ENCODE measurements at places on chromosomes 3 and 15. TPM values are rescaled to one million over a fixed set of nuclear protein-coding genes. Genes with fewer than 3 reads are reported as not detected.

DNA sequence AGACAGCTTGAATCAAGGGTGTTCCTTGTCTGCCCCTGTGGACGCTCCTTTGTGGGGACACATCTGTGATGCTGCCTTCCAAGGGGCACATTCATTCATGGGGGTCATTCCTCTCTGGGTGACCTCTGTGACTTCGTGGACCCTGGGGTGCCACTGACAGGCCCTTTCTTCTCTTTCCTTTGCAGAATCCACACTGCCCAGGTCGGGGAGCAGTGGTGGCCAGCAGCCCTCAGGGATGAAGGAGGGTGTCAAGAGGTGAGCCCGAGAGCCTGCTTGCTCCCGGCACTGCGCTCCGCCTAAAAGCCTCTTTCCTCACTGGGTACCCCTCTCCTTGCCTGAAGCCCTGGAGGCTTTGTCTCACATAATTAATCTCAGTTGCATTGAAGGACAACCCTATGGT lies 26.3 kb downstream of the CHCHD6 start:
- H3K27ac ChIP-seq, result no peak overlapping the region
- DNase-seq, result no peak
- no peak overlapping the region for H3K4me3 ChIP-seq
- no peaks in the 10 kb centered on the region for H3K27me3 ChIP-seq
- peaks cover 11% of the 10 kb centered on the region for H3K4me1 ChIP-seq
- peaks cover 46% of the 10 kb centered on the region for H3K36me3 ChIP-seq

Gene SLC9C1
- total RNA-seq, result not detected

GRCh38 chr15:98548139-98548971 lies 100.0 kb upstream of the IGF1R start:
- H3K4me3 ChIP-seq, result peak overlapping the region; percentile 24
- H3K27me3 ChIP-seq, result peaks cover 28% of the 10 kb centered on the region
- H3K4me1 ChIP-seq, result no peaks in the 10 kb centered on the region
- H3K27ac ChIP-seq, result peak overlapping the region; percentile 37

- H3K27me3 ChIP-seq, result no peaks in the 10 kb centered on the region
- H3K4me1 ChIP-seq, result peaks cover 33% of the 10 kb centered on the region
- H3K36me3 ChIP-seq, result no peaks in the 10 kb centered on the region
- no peak for DNase-seq
- no peak overlapping the region for H3K27ac ChIP-seq
- H3K4me3 ChIP-seq, result no peak overlapping the region
These were observed 3.8 kb upstream of the SIAH2 start for GRCh38 chr3:150766742-150767141.

GRCh38 chr3:124121379-124122312 lies 129.7 kb upstream of the ROPN1 start:
- no peak overlapping the region for H3K27ac ChIP-seq
- DNase-seq, result no peak
- H3K4me3 ChIP-seq, result no peak overlapping the region
- H3K36me3 ChIP-seq, result no peaks in the 10 kb centered on the region

Gene CEP152
- 7.7 TPM for total RNA-seq

DNA sequence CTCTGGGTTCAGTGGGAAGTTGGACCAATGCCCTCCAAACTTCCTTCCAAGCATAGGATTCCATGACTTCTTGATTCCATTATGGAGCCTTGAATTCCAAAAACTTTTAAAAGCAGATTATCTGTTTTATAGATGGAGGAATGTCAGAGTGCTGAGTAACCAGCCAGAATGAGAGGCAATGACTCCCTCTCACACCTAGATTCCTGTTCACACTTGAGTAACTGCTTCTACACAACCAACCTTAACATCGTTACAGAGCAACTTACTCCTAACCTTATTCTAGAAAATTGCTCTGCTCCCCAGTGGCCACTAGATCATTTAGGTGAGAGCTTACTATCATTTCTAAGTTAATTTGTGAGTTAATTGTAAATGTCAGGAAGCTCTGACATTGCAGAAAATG lies 24.2 kb upstream of the NR2F2 start:
- no peaks in the 10 kb centered on the region for H3K36me3 ChIP-seq
- DNase-seq, result no peak
- H3K4me3 ChIP-seq, result no peak overlapping the region
- no peaks in the 10 kb centered on the region for H3K27me3 ChIP-seq

DNA sequence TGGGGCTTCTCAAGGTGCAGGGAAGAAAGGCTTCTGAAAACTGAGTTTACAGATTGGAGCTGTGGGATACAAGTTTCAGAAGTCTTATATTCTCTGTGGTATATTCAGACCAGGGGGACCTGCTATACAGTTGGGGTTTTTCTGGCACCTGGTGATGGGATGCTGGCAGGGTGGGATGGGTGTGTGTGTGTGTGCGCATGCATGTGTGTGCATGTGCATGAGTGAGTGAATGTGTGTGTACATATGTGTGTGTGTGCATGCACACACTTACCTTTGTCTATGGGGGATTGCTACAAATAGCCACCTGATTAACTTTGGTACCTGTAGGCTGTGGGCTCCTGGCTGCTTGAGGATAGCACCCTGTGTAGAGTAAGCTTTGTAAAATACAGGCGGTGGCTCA lies 131.4 kb downstream of the PDCD6IP start:
- no peak for DNase-seq
- no peaks in the 10 kb centered on the region for H3K36me3 ChIP-seq
- H3K4me3 ChIP-seq, result no peak overlapping the region

DNA sequence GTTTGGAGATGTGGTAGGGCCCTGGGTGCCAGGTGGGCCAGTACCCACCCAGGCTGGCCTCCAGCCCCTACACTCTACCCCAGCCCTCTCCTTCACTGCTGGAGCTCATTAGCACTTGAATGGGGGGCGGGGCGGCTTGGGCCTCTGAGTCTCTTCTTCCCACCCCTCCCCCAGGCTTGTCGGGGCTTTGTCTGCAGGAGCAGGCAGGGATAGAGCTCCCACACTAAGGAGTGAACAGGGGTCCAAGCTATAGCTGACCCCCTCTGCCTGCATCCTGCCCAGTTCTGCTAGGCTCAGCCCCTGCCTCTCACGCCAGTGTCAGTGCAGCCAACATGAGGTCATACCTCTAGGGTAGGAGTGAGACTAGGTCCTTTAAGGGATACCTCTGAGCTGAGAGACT lies 5.2 kb downstream of the GNAI2 start:
- peaks cover 14% of the 10 kb centered on the region for H3K36me3 ChIP-seq
- no peak overlapping the region for H3K4me3 ChIP-seq
- H3K27ac ChIP-seq, result peak overlapping the region; percentile 99

- DNase-seq, result no peak
- H3K4me1 ChIP-seq, result peaks cover 23% of the 10 kb centered on the region
- peaks cover 10% of the 10 kb centered on the region for H3K36me3 ChIP-seq
- no peaks in the 10 kb centered on the region for H3K27me3 ChIP-seq
- peak overlapping the region; percentile 13 for H3K4me3 ChIP-seq
These were observed 36.5 kb downstream of the OXNAD1 start for GRCh38 chr3:16301507-16301906.

DNA sequence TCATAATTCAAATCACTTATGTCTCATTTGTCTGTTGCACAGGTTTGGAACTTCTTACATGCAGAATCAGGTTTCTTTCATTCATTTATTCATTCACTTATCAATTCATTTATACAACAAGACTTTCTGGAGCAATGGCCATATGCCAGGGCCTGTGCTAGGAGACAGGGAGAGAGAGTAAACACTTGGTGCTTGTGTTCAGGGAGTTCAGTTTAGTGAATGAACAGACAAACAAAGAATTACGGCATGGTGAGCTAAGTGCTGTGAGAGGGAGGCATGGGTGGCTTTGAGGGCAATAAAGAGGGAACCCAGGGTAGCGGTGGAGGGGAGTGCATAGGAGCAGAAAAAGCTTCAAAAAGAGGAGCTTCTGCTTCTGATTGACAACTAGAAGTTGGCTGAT lies 8.5 kb upstream of the IREB2 start:
- no peak for DNase-seq
- no peaks in the 10 kb centered on the region for H3K27me3 ChIP-seq
- H3K36me3 ChIP-seq, result no peaks in the 10 kb centered on the region
- H3K4me3 ChIP-seq, result no peak overlapping the region

Gene ADAMTSL3
- 4.2 TPM for total RNA-seq
